NCI-H2029 (cell line): ENCODE measurements at places on chromosomes 5 and 9.

DNA sequence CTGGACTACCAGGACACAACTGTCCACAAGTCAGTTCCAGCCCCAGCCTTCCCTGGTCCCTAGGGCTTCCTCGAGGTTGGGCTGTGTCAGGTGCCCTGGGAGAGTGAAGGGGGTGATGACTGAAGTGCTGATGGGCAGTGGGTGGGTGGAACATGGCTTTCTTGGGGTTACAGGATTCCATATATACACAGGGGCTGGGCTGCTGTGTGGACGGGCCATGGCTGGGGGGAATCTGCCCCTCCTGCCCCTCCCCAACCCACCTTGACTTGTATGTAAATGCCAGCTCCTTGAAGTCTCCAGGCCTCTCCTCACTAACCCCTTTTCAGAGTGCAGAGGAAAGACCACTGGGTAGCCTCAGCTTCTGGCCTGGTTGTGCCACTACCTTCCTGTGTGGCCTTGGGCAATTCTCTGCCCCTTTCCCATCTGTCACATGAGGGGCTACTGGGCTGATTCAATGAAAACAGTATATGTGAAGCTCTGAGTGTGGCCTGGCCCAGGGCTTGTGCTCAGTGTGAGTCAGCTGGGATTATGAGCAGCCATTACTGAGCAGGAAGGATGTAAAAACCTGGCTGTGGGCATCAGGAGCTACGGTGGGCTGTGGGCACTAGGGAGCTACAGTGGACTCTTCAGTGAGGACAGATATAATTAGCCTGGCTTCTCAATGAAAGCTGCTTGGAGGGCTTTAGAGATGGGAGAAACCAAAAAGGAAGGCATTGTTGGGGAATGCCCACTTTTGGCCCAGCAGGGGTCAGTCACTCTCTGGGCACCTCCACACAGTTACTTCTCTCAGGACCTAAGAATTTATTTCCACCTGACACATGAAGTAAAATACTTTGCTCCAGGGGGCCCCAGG is 23.3 kb downstream of the PITX1 start:
- no peak for DNase-seq

DNA sequence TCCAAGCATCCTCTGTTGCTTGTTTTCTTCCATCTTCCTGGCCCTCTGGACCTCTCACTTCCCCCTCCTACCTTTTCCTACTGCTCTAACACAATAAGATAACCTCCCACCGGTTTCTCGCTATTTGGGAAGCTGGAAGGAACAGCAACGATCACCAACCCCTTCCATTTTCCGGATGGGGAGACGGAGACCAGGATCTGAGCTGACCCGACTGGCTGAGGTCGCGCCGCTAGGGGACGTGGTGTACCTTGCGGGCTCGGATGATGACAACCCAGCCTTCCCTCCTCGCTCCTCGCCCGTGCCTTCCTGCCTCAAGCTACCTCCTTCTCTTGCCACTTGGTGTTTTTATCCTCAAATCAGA is 1.9 kb downstream of the LPAR1 start:
- no peak for DNase-seq

- no peak for DNase-seq
Measured at GRCh38 chr9:133638711-133639110, 2.5 kb downstream of the DBH start.

DNA sequence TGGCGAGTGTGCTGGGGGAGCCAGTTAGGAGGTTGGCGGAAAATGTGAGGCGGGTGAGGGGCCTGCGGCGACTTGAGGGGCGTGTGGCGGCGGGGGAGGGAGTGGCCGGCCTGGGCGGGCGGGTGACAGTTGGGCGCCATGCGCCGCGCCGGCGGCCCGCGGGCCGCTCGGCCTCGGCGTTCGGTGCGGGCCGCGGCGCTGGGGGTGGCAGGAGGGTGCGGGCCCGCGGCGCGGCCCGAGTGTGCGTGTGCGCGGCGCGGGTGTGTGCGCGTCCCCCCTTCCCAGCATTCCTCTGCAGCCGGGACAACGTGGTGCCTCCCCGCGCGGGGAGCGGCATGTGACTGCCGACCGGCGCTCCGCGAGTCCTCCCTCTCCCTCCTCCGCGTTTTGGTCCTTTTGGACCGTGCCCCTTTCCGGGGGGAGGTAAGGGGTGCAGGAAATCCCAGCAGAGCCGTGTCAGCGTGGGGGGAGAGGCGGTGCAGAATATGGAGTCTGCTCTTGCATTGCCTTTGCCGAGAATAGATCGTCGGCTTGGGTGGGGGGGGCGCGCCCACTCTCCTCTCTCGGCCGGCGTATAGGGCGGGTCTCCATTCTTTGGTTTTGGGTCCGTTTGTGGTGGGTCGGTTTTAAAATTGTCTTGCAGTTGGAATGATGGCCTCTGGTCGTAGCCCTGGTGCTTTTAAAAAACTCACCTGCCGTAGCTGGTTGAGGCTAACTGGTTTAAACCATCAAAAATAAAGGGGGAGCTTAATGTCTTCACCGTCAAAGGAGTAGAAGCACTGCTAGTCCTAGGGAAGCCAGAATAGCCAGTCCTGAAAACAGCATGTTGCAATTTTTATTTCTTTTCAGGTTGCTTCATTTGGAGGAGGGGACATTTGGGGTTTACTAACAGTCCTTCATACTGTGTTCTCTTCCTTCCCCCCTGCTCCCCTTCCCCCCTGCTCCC is 2.0 kb downstream of the LARP1 start:
- no peak for DNase-seq

DNA sequence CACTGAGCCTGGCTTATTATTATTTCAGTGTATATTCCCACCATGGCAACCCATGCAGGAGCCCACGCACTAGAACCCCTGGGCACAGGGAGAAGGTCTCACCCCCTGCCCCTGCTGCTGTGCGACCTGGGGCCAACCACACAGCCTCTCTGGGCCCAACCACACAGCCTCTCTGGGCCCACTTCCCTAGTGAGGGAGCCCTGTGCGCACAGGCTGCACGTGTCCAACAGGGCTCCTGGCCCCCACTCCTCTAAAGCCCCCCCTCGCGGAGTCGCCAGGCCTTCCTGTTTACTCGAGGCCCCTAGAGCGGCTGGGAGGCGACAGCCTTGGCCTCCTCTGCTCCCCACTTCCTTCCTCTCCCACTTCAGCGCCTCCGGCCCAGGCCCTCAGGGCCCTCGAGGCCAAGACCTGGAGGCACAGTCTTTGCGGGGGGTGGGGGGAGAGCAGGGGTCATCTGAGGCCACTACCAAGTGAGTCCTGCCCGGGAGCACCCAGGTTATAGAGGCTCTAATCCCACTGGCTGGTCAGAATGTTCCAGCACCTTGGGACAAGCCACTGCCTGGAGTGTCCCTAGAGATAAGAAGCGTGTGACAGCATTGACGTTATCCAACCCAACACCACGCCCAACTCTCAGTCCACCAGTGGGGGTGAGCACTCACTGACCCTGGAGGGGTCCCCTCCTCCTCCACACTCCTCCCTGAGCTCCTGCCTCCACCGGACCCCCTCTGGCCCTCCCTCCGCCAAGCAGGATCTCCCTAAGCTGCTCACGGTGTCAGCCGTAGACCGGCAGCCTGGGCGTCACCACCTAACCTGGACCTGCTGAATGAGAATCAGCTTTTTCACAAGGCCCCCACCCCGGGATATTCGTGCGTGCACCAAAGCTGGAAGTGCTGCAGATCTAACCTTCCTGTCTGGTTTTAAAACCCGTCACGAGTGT is 7.9 kb upstream of the ENG start:
- DNase-seq: no peak

DNA sequence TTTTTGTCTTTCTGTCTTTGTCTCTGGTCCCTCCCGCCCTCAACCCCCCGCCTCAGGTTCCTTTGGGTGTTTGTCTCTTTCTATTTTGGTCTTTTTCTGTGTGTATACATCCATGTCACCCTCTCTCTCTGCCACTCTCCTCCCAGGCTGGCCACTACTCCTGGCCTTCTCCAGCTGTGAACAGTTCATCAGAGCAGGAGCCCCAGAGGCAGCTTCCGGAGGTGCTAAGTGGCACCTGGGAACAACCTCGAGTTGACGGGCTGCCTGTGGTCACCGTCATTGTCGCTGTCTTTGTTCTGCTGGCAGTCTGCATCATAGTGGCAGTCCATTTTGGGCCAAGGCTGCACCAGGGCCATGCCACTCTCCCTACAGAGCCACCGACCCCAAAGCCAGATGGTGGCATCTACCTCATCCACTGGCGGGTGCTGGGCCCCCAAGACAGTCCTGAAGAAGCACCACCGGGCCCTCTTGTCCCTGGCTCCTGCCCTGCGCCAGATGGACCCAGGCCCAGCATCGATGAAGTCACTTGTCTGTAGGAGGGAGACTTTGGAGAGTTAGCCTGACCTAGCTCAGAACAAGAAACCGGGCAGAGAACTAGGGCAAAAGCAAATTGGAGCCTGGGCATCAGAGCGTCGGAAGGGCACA is 1.7 kb downstream of the SMIM33 start:
- DNase-seq: no peak

DNA sequence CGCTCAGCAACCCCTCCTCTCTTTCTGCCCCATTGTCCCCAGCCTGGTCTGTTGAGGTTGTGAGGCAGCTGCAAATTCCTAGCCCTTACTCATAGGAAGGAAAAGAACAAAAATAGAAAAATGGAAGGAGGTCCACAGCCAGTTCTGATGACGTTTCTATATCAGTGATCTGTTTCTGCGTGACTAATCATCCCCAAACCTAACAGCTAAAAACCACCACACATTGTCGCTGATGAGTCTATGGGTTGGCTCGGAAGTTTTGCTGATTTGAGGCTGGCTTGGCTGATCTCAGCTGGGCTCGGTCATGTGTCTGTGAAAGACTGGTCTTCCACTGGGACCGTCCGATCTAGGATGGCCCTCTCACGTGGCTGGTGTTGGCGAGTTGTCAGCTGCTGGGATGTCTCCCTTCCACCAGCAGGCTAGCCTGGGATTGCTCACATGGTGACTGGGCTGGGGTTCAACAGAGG is 200.6 kb upstream of the ZNF618 start:
- DNase-seq: no peak

DNA sequence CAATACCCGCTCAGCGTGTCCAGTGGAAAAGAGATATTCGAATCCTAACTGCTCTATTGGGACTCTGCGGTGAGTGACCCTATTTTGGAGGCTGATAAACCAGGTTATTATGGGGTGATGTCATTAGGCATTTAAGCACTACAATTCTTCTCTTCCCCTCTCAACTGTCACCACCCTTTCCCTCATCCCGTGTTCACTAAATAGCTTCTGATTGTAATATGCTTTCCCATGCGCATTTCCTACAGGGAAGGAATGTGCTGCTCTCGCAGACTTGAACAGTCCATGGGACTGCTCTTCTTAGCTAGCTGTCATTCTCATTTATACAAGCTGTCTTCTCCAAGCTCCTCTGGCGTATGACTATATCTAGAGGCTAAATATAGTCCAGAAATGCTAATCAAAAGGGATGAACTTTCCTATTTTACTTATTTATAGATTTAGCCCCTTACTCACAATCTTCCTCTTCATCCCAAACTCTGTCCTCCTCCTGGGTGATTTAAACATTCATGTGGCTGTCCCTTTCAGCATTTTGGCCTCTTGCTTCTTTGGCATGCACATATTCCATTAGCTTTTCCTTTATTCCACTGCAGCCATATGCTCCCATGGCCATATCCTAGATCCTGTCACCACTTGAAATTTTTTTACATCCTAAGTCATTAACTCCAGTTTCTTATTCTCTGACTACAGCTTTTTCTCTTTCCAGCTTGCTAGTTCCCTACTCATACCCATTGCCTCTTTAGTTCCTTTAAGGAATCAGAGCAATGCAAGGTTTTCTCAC is 39.6 kb upstream of the CSNK1G3 start:
- DNase-seq: no peak

DNA sequence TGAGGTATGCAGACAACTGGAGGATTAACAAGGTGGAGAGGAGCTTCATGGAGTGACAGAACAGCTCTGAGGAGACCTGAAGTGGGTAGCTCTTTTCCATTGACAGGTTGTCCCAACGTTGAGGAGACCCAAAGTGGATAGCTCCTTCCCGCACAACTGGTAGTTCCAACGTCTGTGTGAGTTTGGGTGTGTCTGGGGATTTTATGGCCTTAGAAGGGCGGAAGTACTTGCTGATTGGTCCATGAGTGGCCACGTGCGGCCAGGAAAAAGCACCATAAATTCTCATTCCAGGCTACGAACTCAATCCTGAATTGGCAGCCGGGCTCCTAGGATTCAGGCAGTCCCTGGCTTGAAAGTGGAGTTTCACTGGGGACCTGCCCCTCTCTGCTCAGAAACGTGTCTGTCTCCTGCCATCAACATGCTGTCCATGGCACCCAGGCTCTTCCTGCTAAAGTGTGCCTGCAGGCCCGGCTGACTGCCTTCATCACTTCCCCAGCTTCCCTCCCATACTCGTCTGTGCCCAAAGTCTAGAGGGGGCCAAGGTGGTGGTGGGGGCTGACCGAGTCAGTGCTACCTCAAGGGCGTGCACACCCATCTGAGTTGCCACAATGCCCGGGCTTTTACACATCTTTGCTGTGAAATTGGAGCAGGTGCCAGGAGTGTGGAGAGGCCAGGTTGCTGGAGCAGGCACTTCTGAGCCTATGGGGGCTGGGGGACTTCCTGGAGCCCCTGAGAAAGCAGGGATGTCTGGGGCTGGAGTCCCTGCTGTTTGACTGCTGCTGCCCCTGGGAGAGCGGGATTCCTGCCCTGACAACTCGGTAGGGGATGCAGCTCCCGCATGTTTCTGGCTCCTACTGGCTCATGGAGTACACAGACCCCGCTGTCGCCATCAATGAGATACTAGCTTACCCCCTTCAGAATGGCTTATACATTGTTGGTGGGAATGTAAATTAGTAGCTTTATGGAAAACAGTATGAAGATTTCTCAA is 2034.6 kb upstream of the ACO1 start:
- no peak for DNase-seq

DNA sequence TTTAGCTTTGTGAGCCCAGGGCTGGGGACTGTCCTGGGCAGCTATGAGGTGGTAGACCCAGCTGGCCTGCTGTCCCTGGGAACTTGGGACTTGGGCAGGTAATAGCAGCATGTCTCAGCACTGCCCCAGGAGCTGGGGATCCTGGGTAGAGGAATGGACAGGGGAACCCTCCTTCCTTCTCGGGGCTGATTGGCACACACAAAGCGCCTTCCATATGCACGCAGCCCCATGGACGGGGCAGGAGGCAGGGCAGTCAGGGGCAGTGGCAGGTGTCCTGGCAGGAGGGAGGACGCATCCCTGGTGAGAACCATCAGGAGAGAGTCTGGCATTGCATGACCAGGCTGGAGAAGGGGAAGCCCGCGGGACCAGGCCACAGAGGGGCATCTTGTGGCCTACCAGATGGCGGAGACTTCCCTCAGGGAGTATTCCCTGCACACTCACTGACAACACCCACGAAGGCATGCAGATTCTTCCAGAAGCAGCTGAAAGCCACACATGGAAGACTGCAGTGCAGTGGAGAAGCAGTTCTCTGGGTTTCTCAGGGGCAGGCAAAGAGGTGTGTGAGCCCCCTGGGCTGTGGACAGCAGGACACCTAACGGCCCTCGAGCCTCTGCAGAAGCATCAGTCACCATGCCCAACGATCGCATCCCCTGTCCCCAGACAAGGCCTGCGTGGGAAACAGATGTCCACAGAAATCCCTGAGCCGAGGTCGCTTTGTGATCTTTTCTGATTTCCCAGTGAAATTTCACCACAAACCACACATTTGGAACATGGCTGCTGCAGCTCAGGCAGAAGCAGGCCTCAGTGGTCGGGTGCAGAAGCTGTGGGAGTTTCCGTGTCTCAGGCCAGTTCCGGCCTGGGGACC is 7.0 kb upstream of the NKD2 start:
- no peak for DNase-seq

GRCh38 chr5:58786035-58786434 is 203.2 kb downstream of the RAB3C start:
- DNase-seq: no peak
